CD8-positive, alpha-beta T cell (primary cell): ENCODE measurements at places on chromosomes 7 and 10.
A peak's percentile ranks its signal among the peaks of the same experiment; 100 is the strongest.

DNA sequence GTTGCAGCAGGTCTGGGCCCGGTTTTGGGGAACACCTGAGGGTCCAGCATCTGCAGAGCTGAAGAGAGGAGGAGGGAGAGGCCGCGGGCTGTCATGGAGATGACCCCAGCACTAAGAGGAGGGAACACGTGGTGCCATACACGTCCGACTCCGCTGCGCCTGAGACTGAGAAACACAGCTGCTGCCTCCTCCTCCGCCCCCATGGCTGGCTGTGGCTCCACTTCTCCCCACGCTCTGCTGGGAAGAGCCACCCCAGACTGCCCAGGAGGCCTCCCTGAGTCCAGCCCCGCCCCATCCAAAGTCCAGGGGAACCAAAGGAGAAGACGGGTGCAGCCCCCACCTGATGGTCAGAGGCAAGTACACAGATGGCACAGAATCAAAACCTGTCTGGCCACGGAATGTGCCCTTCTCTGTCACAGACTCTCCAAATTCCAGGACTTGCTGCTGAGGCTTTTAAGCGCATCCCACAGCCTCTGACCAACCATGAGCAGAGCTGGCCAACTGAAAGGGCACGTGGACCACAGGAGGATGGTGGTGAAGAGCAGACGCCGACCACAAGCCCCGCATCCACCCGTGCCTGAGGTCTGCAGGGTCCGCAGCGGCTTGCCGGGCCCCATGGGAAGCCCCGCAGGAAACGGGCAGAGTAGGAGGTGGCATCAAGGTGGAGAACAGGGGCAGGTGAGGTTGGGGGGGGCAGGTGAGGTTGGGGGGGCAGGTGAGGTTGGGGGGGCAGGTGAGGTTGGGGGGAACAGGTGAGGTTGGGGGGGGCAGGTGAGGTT is 24.0 kb downstream of the STK32C start:
- no peak for DNase-seq

DNA sequence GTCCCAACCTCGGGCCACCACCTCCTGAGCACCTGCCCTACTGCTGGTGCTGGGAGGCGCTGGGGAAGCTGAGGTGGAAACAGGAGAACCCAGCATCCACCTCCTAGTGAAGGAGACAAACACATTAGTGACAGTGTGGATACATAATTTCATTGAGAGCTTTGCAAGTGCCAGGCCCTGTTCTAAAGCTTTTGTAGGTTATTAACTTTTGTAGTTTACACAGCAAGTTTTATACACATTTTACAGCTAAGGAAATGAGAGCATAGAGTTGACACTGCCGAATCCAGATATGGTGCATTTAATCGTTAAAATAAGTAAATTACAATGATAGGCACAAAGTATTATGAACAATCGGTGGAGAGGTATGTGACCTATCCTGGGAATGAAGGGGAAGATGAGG is 466.1 kb upstream of the C7orf33 start:
- DNase-seq, result no peak

DNA sequence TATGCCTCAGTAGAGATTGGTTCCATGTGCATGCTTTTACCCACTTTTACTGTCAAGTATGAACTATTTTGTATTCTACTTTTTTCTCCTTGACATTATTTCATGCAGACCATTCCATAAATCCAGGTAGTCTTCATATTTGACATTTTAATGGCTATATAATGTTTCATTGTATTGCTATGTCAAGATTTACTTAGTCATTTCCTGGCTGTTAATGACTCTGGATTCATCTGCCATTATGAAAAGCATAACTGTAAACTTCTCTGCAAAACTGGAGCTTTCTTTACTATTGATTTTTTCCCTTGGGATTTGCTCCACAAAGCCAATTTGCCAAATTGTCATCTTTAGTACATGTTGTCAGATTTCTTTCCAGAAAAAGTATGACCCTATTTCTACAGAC is 6.8 kb upstream of the MSRB2 start:
- DNase-seq, result no peak

GRCh38 chr10:787933-788651 is 98.6 kb upstream of the DIP2C start:
- DNase-seq, result peak; percentile 36

DNA sequence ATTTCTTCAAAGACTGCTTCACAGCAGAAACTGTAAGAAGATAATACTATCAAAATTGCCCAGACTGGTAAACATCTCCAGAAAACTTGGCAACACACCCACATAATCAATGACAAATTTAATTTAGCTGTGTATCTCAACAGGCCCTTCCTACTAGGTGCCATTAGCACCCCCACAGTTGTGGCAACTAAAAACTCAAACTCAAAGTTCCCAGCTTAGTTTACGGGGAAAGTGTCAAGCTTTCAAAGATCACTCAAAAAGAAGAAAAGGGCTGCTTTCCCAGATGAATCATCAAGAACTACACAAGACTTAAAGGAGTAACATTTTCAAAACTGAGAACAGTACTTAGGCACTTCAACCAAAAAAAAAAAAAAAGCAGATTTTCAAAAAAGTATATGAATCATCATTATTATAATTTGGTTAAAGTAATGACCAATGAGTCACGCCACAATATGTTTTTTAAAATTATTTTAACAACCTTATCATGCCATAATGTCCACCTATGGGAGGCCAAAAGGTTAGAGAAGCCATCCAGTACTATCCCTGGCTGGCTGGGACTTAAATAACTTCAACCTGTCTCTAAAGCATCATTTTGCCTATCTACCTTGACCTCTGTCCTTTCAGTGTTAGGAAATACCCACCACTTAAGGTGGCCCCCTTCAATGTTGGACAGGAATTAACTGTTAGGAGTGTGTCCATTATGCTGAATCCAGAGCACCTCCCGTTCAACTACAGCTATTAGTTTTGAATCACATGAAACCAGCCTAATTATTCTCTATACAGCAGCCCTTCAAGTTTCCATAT is 90.8 kb downstream of the ZFAND4 start:
- no peak for DNase-seq

- no peak for DNase-seq
These were observed 39.0 kb upstream of the SLC39A12 start for GRCh38 chr10:17912754-17913153.

- DNase-seq, result no peak
These were observed 97.0 kb downstream of the SUGCT start for GRCh38 chr7:40231796-40232195.

DNA sequence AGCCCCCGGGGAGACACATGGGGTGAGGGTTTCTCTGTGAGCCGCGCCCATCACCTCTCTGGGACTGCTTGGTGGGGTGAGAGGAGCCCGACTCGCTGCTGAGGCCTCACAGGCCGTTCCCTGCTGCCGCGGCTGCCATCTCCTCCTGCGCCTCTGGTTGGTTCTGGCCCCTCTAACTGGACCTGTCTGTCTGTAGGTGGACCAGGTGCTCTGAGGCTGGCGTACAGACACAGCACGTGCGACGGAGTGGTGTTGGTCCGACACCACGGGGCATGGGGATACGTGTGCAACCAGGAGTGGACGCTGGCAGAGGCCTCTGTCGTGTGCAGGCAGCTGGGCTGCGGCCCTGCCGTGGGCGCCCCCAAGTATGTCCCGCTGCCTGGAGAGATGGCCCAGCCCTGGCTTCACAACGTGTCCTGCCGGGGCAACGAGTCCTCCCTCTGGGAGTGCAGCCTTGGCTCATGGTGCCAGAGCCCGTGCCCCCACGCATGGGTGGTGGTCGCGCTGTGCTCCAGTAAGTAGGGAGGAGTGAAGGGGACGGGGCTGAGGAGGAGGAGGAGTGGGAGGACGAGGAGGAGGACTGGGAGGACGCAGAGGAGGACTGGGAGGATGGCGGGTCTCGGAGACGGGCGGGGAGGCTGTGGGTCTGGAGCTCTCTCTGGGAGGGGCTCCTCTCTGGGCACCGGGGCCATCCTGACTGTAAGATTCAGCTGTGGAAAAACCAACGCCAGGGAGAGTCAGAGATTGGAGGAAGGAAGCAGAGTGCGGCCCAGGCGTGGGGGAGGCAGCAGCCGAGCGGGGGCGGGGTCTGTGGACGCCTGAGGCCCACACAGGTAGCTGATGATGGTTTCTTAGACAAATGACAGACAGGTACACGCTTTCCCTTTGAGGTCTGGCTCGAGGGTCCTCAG is 2.6 kb downstream of the SCART1 start:
- no peak for DNase-seq

DNA sequence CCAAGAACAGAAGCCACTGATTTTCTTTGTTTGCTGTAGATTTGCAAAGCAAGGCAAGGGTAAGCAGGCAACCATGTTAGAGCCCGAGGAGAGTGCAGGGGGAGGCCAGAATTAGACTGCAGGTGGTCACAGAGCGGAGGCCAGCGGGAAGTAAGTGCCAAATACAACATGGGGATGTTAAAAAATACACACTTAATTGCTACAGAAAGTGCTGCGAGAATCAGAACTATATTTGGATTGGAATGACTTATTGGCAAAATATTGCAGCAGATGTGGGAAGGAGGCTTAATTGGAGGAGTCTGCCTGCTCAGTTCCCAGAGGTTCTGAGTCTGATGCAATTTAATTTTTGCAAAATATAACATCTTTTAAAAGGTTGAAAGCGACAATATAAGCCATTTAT is 49.7 kb upstream of the ADCY1 start:
- DNase-seq, result no peak

DNA sequence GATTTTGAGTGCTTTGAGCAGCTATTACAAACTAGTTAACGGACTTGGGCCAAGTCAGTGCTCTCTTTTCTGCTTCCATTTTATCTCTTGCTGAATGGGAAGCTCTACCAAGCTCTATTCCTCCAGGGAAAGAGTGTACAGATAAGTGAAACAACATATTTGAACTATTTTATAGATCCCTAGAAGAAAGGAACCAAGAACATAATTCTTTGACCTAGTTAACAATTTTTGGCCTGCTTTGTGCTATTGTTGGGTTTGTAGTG is 244.8 kb downstream of the PRKG1 start:
- DNase-seq, result no peak

DNA sequence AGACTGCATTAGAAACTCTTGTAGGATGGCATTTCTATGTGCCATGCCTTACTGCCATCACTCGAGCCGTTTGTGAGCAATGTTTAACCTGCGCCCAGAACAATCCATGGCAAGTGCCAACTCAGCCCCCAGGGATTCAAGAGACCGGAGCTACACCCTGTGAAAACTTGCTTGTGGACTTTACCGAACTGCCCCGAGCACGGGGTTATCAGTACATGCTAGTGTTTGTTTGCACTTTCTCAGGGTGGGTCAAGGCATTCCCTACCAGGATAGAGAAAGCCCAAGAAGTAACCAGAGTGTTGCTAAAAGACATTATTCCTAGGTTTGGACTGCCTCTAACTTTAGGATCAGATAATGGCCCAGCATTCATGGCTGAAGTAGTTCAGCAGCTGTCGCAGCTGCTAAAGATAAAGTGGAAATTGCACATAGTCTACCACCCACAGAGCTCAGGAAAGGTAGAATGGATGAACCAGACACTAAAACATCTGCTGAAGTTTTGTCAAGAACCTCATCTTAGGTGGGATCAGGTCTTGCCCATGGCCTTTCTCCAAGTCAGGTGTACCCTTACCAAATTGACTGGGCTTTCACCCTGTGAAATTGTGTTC is 8.9 kb upstream of the CYREN start:
- DNase-seq, result no peak

GRCh38 chr7:152710153-152710442 is 34.2 kb upstream of the XRCC2 start:
- no peak for DNase-seq

DNA sequence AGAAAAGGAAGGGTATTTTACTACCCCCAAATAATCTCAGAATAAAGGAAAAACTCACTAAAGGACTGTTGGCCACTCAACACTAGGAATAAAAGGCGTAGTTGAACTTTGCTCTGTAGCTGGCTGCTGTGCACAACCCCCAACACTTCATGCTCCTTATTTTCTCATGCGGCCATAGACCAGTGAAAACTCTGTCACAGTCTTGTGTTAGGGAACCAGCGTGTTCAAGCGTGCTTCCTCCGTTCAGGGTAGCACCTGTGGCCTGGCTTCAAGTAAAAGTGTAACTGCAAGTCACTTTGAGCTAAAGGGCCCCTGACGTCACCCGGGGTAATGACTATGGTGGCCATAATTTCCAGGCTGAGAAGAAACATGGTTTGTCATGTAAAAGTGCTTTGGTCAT is 27.0 kb downstream of the BLNK start:
- DNase-seq, result peak; percentile 31
